Cardiac muscle cell (in vitro differentiated cells and primary cell): ENCODE measurements at places on chromosomes 6 and 20.
A peak's percentile ranks its signal among the peaks of the same experiment; 100 is the strongest.

GRCh38 chr6:6932968-6933367 is 174.8 kb upstream of the RREB1 start:
- no peaks in the 10 kb centered on the region for H3K27me3 ChIP-seq
- no peak overlapping the region for H3K27ac ChIP-seq
- no peaks in the 10 kb centered on the region for H3K36me3 ChIP-seq
- H3K4me3 ChIP-seq = no peak overlapping the region

DNA sequence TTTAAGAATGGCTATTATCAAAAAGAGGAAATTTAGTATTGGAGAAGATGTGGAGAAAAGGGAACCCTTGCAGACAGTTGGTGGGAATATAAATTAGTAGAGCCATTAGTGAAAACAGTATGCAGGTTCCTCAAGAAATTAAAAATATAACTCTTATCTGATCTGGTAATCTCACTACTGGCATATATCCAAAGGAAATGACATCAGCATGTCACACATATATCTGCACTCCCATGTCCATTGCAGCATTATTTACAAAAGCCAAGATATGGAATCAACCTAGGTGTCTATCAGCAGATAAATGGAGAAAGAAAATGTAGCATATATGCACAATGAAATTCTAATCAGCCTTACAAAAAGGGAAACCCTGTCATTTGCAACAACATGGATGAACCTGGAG is 2.6 kb downstream of the SIRPG start:
- no peak for DNase-seq
- no peak overlapping the region for H3K27ac ChIP-seq
- no peaks in the 10 kb centered on the region for H3K4me1 ChIP-seq
- peaks cover 8% of the 10 kb centered on the region for H3K27me3 ChIP-seq
- no peaks in the 10 kb centered on the region for H3K36me3 ChIP-seq

DNA sequence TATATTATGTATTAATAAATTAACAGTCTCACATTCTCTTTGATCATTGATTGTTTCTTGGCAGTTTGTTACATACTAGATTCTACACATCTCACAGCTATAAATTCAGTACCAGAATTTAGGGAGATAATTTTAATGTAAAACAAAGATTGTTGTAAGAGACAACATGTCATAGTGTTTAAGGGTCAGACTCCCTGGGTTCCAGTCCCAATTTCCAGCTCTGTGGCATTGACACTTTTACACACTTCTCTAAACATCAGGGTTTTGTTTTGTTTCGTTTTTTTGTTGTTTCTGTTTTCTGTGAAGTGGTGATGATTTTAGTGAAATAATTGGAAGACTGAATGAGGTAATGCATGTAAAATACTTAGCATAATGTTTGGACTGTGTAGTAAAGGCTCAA is 19.9 kb downstream of the ADGRB3 start:
- no peak overlapping the region for H3K27ac ChIP-seq
- no peak for DNase-seq
- H3K4me1 ChIP-seq = peaks cover 5% of the 10 kb centered on the region
- no peak overlapping the region for H3K4me3 ChIP-seq

GRCh38 chr20:7571521-7572055 is 368.7 kb downstream of the HAO1 start:
- no peak overlapping the region for H3K27ac ChIP-seq
- no peak overlapping the region for H3K4me3 ChIP-seq
- H3K36me3 ChIP-seq = no peaks in the 10 kb centered on the region
- H3K4me1 ChIP-seq = no peaks in the 10 kb centered on the region
- no peak for DNase-seq

- H3K4me3 ChIP-seq = no peak overlapping the region
- no peak overlapping the region for H3K27ac ChIP-seq
- no peaks in the 10 kb centered on the region for H3K27me3 ChIP-seq
- DNase-seq = no peak
- peaks cover 18% of the 10 kb centered on the region for H3K4me1 ChIP-seq
Measured at GRCh38 chr6:112207131-112207530, 47.2 kb downstream of the LAMA4 start.

- no peak overlapping the region for H3K4me3 ChIP-seq
- H3K4me1 ChIP-seq = no peaks in the 10 kb centered on the region
- H3K27ac ChIP-seq = no peak overlapping the region
- H3K27me3 ChIP-seq = no peaks in the 10 kb centered on the region
Measured at GRCh38 chr20:52655395-52655794, 316.8 kb upstream of the TSHZ2 start.

DNA sequence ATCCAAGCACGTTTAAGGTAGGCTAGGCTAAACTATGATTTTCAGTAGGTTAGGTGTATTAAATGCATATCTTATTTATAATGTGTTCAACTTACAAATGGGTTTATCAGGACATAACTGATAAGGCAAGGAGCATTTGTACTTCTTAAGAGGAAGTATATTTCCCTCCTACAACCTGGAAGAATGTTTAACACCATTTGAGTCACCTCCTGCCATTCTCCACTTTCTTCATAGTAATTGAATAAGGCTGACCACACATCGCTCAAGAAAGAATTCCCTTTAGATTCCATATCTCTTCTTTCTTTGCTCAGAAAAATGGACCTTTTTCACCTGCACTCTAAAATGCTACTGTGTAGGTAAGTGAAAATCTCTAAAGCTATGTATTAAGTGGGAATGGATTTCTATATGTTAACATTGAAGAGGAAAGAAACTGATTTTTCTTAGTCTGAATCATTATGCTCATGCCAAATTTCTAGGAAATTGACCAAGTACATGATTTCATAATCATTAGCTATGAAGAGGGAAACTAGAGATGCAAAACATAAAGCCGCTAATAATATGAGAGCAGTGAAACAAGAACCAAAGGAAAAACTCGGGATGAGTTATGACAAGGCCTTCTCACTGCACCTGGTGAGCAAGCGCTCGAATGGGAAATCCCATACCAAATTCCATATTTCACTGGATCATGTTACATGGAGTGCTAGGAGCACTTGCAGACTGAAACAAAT is 210.4 kb downstream of the ALDH8A1 start:
- no peak overlapping the region for H3K27ac ChIP-seq
- H3K27me3 ChIP-seq = no peaks in the 10 kb centered on the region
- no peak for DNase-seq
- H3K4me1 ChIP-seq = peaks cover 7% of the 10 kb centered on the region

DNA sequence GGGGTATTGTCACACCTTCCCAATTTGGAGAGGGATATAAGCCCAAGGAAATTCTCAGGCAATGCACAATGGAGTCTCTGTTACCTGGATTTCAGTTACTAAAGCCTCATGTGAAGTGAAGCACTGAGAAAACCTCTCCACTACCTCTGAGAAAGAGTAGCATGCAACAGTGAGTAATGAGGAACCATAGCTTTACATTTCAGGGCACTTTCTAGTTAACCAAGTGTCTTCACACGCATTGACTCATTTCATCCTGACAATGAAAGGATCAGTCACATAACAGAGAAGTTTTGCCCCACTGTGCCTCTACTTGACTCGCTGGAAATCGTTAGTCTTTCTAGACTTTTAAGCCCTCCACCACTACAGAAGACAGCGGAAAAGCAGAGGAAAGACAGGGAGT is 86.2 kb upstream of the ARID1B start:
- no peak overlapping the region for H3K27ac ChIP-seq
- DNase-seq = no peak
- peaks cover 1% of the 10 kb centered on the region for H3K4me1 ChIP-seq
- no peaks in the 10 kb centered on the region for H3K36me3 ChIP-seq
- no peaks in the 10 kb centered on the region for H3K27me3 ChIP-seq
- H3K4me3 ChIP-seq = no peak overlapping the region

DNA sequence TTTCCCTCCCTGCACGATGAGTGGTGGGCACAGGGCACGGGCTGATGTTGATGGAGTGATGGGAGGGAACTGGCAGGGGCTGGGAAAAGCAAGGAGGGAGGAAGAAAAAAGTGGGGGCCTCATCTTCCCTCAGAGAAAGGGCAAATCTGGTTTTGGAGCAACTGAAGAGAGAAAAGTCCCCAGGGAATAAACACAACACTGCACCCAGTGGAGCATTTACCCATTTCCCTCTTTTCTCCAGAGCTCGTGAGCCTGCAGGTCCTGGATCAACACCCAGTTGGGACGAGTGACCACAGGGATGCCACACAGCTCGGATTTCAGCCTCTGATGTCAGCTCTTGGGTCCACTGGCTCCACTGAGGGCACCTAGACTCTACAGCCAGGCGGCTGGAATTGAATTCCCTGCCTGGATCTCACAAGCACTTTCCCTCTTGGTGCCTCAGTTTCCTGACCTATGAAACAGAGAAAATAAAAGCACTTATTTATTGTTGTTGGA is 11.4 kb downstream of the MICA start:
- no peaks in the 10 kb centered on the region for H3K27me3 ChIP-seq
- H3K4me1 ChIP-seq = no peaks in the 10 kb centered on the region
- no peaks in the 10 kb centered on the region for H3K36me3 ChIP-seq
- no peak overlapping the region for H3K4me3 ChIP-seq

- H3K27me3 ChIP-seq = no peaks in the 10 kb centered on the region
- no peak overlapping the region for H3K4me3 ChIP-seq
- no peak overlapping the region for H3K27ac ChIP-seq
- no peak for DNase-seq
- no peaks in the 10 kb centered on the region for H3K4me1 ChIP-seq
Measured at GRCh38 chr6:33172688-33173534, 19.4 kb downstream of the COL11A2 start.

DNA sequence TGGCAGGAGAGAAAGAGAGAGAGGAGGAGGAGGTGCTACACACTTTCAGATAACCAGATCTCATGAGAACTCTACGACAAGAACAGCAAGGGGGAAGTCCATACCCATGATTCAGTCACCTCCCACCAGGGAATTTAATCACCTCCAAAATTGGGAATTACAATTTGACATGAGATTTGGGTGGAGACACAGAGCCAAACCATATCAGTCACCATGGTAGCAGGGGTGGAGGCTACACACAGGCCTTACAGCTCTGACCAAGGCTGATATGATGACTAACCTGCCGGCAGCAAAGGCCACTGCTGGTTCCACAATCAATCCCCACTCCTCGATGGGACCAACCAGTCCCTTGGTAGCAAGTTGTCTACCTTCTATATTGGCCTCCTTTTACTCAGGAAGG is 13.6 kb upstream of the RBM24 start:
- no peak overlapping the region for H3K27ac ChIP-seq
- H3K27me3 ChIP-seq = no peaks in the 10 kb centered on the region
- H3K4me1 ChIP-seq = no peaks in the 10 kb centered on the region
- no peak overlapping the region for H3K4me3 ChIP-seq
- DNase-seq = no peak

GRCh38 chr6:139019722-139020121 is 8.8 kb upstream of the ABRACL start:
- H3K36me3 ChIP-seq = no peaks in the 10 kb centered on the region
- DNase-seq = no peak
- H3K27ac ChIP-seq = no peak overlapping the region
- no peaks in the 10 kb centered on the region for H3K27me3 ChIP-seq

DNA sequence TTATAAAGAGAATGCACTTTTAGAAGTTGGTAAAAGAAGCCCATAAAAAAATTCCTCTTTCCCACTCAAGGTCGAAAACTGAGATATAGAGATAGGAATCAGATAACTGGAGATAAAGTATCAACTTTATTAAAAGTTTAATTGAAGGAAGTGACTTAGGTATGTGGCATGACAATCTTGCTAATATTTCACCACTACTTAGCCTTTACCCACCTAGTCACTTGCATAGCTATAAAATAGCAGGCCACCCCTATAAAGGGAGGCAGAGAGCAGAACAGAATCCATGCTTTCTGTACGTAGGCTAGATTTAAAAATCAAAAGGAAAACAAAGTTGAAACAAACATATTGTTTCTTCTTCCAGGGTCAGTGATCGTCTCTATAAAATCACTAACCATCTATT is 13.2 kb upstream of the TBC1D32 start:
- DNase-seq = no peak
- H3K36me3 ChIP-seq = no peaks in the 10 kb centered on the region
- H3K27me3 ChIP-seq = no peaks in the 10 kb centered on the region

GRCh38 chr6:144104898-144105487 is 9.6 kb upstream of the SF3B5 start:
- H3K27ac ChIP-seq = no peak overlapping the region
- DNase-seq = peak; percentile 86
- no peaks in the 10 kb centered on the region for H3K36me3 ChIP-seq
- peaks cover 4% of the 10 kb centered on the region for H3K4me1 ChIP-seq
- no peak overlapping the region for H3K4me3 ChIP-seq

- no peak overlapping the region for H3K27ac ChIP-seq
- no peak overlapping the region for H3K4me3 ChIP-seq
- no peaks in the 10 kb centered on the region for H3K4me1 ChIP-seq
Measured at GRCh38 chr6:25118038-25118437, 161.1 kb upstream of the CARMIL1 start.

- no peak for DNase-seq
- no peaks in the 10 kb centered on the region for H3K27me3 ChIP-seq
- H3K36me3 ChIP-seq = no peaks in the 10 kb centered on the region
- H3K4me3 ChIP-seq = no peak overlapping the region
Measured at GRCh38 chr6:14630016-14630415, 512.4 kb downstream of the CD83 start.

GRCh38 chr6:39876826-39877225 is 57.4 kb downstream of the MOCS1 start:
- no peak for DNase-seq
- H3K27ac ChIP-seq = no peak overlapping the region
- no peak overlapping the region for H3K4me3 ChIP-seq
- no peaks in the 10 kb centered on the region for H3K36me3 ChIP-seq
- H3K27me3 ChIP-seq = no peaks in the 10 kb centered on the region

DNA sequence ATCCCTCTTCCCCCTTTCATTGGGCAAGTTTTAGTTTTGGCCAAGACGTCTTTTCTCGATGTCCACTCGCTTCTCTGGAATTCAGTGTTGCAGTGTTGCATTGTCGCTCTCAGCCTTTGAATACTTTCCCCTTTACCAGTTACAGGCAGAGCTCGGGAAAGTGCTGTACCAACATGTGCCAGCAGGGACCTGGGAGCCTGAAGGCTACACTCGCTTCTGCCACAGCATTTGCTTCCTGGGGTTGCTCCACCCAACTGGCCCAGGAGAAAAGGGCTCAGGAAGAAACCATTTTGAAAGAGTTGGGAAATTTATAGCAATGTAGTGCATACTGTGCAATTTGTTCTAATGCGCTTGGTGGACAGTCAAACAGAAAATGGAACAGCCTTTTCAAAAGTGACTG is 78.6 kb downstream of the LINC00237 start:
- H3K36me3 ChIP-seq = no peaks in the 10 kb centered on the region
- H3K27me3 ChIP-seq = no peaks in the 10 kb centered on the region
- no peak overlapping the region for H3K27ac ChIP-seq
- H3K4me1 ChIP-seq = no peaks in the 10 kb centered on the region

DNA sequence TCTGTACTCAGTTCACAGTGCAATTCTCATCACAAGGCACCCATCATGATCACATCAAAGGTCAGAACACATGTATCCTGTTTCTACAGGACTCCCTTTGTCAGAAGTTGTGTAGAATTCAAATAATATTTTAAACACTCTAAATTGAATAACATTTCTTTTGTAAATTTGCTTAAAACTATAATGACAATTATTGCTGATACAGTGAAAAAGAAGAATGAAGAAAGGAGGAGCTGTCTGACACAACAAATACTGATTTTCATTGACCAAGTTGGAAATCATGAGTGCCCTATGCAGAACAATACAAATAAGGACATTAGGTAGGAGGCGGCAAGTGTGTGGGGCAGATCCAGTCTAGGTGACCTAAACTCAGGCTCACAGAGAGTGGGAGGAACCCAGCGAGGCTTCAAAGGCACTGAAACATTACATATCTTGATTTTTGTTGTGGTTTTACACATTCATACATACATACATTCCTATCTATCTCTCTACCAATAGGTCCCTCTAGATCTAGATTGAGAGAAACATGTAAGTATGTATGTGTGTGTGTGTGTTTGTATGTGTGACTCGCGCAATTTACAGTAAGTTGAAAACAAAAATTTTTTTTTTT is 79.2 kb upstream of the SLC2A12 start:
- no peaks in the 10 kb centered on the region for H3K4me1 ChIP-seq
- H3K4me3 ChIP-seq = no peak overlapping the region
- DNase-seq = no peak
- H3K36me3 ChIP-seq = no peaks in the 10 kb centered on the region
